ENCODE measurements at places on chromosomes 7 and 10. TPM values are rescaled to one million over a fixed set of nuclear protein-coding genes. Genes with fewer than 3 reads are reported as not detected.

MEOX2 gene
- not detected for total RNA-seq

FAM131B gene
- 0.29 TPM for total RNA-seq

ASAH2 gene
- 2.8 TPM for total RNA-seq

TMEM140 gene
- 0.64 TPM for total RNA-seq

WNT16 gene
- 1.6 TPM for total RNA-seq

CLRN3 gene
- 0.07 TPM for total RNA-seq
